Stimulated activated CD8-positive, alpha-beta memory T cell treated with anti-CD3 and anti-CD28 coated beads, Interleukin-15, amount 100 ng/mL, for 24 hours (primary cell): ENCODE measurements at places on chromosomes 4 and X.

- DNase-seq, result no peak
Measured at GRCh38 chr4:110610940-110611831, 11.7 kb downstream of the PITX2 start.

DNA sequence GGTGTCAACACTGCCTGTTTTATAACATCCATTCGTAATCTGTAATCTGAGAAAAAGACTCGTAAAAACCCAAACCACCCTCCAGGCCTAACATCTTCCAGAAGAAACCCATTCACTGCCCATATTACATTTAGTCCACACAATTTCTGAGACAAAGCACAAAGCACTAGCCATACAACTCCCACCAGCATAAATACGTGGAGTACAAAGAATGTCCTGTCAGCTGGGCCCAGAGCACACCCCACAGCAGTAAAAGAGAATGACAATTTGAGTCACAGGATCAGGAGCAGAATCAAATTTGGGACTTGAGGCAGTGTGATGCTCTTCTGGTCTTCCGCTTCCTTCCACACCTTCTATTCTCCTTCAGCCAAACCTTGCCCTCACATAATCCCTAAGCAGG, 6.8 kb downstream of the MECP2 start:
- DNase-seq, result no peak

GRCh38 chrX:108224218-108224617, 132.6 kb downstream of the ATG4A start:
- DNase-seq, result no peak

DNA sequence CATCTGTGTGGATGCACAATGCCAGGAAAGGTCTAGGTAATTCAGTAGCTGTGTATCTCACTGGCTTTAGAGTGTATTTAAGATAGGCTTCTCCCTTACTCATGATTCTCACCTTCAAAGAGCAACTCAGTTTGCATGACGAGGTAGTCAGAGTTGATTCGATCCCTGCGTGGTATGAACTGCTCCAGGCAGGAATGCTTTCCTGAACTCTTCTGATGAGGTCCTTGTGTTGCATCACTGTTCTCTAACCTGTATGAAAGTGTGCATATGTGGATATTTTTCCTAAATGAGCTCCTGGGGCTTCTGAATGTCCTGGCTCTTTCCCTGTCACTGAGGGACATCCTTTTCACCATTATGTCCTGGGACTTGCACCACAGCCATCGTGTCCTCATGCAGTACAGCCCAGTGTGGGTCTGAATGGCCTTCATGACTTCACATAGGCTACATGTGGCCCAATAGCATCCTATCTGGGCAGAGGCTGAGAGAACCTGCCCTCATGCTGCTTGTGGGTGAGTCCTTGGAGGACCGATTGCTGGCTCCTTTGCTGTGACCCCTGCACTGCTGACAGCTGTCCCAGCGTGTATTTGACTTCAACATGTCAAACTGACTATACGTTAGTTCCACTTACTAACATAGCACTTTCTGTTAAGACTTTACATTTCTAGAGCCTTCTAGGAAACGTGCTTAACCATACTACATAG, 65.3 kb upstream of the WDR1 start:
- DNase-seq, result no peak

DNA sequence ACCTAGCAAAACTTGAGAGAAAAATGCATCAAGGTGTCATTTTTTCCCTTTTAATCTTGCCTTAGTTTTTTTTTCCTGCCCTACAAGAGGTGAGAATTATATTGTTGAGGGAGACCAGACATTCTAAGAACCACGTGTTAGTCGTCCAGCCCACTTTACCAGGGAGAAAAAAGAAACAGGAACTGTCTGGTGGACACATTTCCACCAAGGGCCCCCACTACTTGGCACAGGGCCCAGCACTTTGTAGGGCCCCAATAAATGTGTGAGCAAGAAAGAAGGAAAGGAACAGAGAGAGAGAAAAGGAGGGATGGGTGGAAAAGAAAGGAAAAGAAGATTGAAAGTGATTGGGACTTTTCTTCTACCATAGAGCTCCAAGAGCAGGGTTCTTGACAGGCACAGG, 3.9 kb upstream of the EGFL6 start:
- DNase-seq, result no peak

DNA sequence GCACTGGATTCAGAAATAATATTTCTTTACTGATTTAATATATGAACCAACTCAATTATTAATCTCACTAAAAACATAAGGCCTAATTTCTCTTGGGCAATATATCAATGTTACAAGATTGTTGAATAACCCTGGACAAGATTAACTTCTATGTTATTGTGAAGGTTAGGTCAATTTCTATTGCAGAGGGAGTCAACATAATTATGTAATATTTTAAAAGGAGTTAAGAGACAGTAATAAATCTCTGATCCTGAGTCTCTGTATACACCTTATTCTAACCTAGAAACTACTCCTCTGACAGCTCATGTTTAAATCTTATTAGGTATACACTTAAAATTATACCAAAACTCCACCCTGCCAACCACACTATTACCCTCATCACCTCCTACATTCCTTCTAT, 15.1 kb upstream of the GPRIN3 start:
- DNase-seq, result no peak

- no peak for DNase-seq
Measured at GRCh38 chr4:111991797-111992196, 153.5 kb upstream of the FAM241A start.

DNA sequence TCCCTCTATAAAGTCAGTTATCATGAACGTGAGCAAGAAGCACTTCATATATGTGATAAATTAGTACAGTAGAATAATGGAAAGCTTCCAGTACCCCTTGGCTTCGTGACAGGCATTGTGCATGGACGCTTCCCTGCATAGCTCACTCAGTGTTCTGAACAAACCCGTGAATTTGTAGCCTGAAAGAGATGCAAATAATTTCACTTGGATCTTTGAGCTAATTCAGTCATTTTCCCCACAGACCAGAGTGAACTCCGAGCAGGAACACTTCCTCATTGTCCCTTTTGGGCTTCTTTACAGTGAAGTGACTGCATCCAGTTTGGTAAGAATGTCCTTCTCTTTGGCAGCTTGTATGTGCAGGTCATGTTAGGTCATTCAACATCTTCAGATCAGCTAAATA, 50.1 kb downstream of the ADD1 start:
- no peak for DNase-seq

DNA sequence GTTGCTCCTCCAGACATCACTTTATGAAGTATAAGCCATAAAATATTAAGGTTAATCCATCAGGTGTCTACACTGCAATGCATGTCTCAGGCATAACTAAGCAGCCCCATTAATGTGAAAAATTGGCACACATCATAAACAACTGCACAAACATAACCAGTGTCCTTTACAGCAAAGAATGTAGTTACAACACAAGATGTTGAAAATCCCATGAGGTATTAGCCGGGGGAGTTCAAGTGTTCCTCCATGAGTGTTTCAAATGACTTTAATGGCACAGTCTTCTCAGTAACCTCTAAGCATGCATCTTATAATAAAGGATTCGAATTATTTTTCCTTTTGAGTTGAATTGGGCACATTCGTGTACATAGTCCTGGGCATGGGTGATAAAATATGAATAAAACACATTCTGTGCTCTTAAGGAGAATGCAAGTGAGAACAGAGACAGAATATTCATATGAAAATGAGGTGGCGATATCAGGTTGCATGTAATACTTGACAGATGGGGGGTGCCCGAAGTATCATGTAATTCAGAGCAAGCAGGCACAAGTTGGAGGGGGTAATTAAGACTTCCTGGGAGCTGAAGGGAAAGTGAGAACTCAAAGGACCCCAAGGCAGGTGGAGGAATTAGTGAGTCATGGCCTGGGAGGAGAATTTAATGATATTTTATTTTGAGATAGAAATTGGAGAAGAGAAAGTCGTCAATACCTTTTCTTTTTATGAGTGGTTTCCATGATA, 18.2 kb upstream of the VCX2 start:
- no peak for DNase-seq

- no peak for DNase-seq
Measured at GRCh38 chr4:176308441-176308840, 11.3 kb upstream of the SPCS3 start.

- no peak for DNase-seq
Measured at GRCh38 chrX:71250841-71251240, 3.1 kb downstream of the ZMYM3 start.

GRCh38 chr4:176729489-176729888, 63.2 kb downstream of the VEGFC start:
- DNase-seq, result no peak

DNA sequence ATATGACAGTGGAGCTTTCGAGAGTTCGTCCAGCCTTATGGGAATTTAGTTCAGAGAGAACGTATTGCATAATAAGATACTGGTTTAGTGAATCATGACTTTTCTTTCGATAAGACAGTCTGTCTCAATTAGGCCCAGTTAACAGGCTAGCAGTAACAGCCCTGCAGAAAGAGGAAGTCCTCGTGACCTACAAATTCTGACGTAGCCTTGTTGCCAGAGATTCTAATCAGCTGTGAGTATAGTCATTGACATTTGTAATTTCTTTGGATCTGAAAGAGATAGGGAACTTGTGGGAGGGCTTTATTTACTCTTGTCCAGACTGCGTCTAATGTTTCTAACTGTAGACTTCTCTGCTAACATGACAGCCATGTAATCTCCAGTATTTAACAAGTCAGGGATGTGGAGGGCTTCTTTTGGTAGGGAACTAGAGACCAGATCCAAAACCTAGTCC, 15.8 kb downstream of the ART3 start:
- no peak for DNase-seq

DNA sequence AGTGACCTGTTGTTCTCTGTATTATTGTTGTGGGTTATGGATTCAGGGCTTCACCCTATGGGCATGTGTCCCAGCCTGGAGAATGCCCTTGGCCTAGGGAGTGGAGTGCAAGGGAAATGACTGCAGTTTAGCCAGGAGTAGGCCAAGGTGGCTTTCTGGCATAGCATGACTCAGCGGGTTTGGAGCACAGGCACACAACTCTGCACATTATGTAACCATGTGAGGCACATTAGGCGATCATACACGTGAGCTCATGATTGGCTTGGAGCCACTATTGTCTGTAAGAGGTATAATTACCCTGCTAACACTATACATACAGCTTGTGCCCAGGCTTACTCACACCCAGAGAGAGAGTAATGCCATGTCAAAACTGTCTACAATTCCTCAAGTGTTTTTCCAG, 35.1 kb upstream of the TACR3 start:
- no peak for DNase-seq

- DNase-seq, result no peak
Measured at GRCh38 chr4:89026542-89026941, 30.4 kb downstream of the FAM13A start.

DNA sequence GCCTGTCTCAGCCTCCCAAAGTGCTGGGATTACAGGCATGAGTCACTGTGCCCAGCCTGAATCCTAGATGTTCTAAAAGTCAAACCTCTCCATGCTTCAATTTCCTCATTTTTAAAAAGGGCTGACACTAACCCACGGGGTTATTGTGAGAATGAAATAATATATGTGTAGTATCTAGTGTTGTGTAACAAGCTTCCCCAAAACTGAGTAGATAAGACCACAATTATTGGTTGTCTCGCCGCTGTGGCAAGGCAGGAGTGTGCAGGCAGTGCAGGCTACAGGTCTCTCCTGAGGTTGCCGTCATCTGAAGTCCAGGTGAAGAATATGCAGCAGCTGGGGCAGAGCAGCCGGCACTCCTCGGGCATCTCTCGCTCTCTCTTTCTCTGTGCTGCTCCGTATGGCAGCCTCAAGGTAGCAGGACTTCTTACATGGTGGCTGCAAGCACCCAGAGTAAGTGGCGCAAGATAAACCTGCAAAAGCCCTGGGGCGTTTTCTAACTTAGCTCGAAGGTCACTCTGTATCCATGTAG, 30.9 kb downstream of the RAB33B start:
- no peak for DNase-seq

DNA sequence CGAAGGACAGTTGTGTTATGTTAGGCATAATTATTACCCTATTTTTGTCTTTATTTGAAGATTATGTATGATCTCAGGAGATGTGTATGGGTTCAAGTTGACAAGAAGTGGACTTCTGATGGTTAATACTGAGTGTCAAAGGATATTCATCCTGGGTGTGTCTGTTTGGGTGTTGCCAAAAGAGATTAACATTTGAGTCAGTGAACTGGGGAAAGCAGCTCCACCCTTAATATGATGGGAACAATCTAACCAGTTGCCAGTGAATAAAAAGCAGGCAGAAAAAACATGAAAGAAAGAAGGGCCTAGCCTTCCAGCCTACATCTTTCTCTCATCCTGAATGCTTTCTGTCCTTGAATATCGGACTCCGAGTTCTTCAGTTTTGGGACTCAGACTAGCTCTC, 332.6 kb downstream of the DTHD1 start:
- no peak for DNase-seq

DNA sequence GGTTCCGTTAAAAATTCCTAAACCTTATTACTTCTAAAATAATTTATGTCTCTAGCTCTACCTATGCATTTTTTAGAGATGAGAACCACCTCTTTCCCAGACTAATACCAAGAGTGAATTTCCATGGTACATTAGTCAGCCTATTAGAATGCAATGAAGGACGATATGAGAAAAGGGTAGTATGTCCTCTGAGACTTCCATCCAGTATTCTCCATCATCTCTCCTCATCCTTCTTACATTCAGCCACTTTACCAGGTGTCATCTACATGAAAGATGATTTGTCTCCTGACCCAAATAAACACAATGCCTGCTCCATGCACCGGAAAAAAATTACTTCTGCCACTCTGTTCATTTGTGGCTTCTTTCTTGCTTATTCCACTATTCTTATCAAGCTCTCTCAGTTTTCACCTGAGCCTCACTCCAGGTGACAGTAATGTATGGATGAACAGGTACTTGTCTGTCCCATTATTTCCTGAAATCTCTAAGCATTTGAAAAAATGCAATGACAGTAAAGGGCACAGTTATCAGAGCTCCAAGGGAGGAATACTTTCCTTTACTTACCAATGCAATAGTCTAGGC, 97.9 kb downstream of the MAB21L2 start:
- no peak for DNase-seq

DNA sequence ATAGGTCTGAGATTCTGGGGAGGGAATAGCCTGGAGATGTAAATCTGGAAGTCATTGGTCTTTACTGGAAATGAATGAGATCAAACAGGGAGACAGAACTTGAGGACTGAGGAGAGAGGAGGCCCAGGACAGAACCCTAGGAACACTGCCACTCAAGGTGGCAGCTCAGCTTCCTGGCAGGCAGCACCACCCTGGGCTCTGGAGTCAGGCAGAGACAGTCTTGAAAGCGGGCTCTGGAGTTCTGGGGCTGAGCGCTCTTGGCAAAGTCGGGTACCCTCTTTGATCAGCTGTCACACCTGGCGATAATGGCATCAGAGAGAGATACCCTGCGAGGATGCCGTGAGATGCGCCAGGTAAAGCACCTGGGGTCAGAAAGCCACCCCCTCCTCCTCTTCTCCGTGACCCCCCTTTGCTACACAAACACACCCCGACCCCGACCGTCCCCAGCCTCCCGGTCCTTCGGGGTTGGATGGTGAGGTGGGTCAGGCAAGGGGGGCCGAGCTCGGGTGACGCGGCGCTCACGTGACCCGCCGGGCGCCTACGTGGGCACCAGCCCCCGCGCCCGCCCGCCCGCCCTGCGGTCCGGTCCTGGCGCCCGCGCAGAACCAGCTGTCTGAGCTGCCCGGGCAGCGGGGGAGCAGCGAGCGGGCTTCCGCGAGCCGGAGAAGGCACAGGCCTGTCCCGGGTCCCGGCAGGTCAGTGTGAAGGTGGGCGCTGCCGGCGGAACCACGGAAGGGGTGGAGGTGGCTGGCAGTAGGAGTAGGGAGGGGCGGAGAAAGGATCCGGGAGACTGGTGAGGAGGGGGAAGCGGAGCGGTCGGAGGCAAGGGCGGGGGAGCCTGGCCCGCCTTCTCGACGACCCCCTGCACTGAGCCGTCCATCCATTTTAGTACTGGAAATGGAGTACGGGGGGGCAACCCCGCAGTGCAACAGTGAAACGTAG, at the start of gene TCEAL3:
Gene TCEAL3, plus strand, starts transcription at position 600 of the 942 bp plus-strand sequence. CDS start 1,102 bp downstream, outside the sequence.
- no peak for DNase-seq
